ENCODE measurements at places on chromosomes 4 and X. TPM values are rescaled to one million over a fixed set of nuclear protein-coding genes. Genes with fewer than 3 reads are reported as not detected.

DNA sequence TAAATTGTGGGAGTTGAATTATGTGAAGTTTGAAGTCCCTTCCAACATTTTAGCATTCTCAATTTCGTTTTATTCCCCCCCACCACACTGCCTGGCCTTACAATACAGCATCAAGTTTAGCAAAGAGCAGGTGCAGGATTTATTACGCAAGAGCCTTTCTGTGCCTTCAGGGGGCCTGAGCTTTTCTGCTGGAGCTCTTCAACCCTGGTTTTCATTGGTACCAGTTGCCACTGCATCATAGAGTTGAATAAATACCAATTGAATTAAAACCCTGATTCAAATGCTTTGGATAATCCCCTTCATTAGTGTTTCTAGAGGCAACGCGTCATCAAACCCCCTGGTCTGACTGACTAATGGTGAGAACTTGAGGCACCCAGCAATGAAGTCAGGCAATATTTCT, 43.6 kb upstream of the KIT start:
- H3K27ac ChIP-seq = no peak overlapping the region
- no peak for DNase-seq
- H3K27me3 ChIP-seq = no peaks in the 10 kb centered on the region
- H3K36me3 ChIP-seq = no peaks in the 10 kb centered on the region
- H3K4me1 ChIP-seq = no peaks in the 10 kb centered on the region

- H3K36me3 ChIP-seq = no peaks in the 10 kb centered on the region
- H3K4me3 ChIP-seq = no peak overlapping the region
- no peak for DNase-seq
- H3K4me1 ChIP-seq = no peaks in the 10 kb centered on the region
- no peaks in the 10 kb centered on the region for H3K27me3 ChIP-seq
Measured at GRCh38 chrX:149298111-149298510, 207.0 kb downstream of the IDS start.

GRCh38 chr4:106418444-106418843, 49.9 kb upstream of the GIMD1 start:
- no peaks in the 10 kb centered on the region for H3K27me3 ChIP-seq
- H3K36me3 ChIP-seq = no peaks in the 10 kb centered on the region
- H3K4me3 ChIP-seq = no peak overlapping the region
- no peaks in the 10 kb centered on the region for H3K4me1 ChIP-seq
- no peak overlapping the region for H3K27ac ChIP-seq
- DNase-seq = no peak

- H3K4me3 ChIP-seq = no peak overlapping the region
- no peaks in the 10 kb centered on the region for H3K4me1 ChIP-seq
- no peak overlapping the region for H3K27ac ChIP-seq
- H3K27me3 ChIP-seq = no peaks in the 10 kb centered on the region
- H3K36me3 ChIP-seq = no peaks in the 10 kb centered on the region
Measured at GRCh38 chrX:139429913-139430312, 100.6 kb upstream of the F9 start.

The ASMT gene
- total RNA-seq = not detected

The NSG1 gene
- total RNA-seq = 0.62 TPM

The GPR101 gene
- not detected for total RNA-seq

Measured in CD4-positive, CD25-positive, alpha-beta regulatory T cell (primary cell).